ENCODE measurements at places on chromosomes 7 and 10. TPM values are rescaled to one million over a fixed set of nuclear protein-coding genes. Genes with fewer than 3 reads are reported as not detected.
A peak's percentile ranks its signal among the peaks of the same experiment; 100 is the strongest.

GRCh38 chr7:86499986-86500385, 143.7 kb upstream of the GRM3 start:
- DNase-seq = no peak

The MEIG1 gene
- not detected for total RNA-seq

DNA sequence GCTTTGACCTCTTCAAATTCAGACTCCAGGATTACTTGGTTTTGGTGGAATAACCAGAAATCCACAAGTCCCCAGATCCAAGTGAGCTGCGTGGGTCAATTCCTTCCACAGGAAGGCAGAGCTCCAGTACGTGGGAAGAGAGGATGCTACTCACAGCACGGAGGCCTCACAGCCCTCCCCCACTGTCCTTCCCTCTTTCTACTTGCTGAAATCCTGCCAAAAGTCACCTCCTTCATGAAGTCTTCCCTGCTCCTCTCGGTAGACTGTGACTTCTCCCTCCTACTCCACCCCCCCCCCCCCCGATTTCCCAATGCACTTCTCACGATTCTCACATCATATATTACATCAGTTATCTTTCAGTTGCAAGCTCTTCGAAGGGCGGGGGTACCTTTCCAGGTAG, 12.3 kb downstream of the CAMK2G start:
- no peak for DNase-seq

- peak; percentile 61 for DNase-seq
Observed at GRCh38 chr10:84256510-84257342, 11.9 kb downstream of the RGR start.

- DNase-seq = no peak
Observed at GRCh38 chr7:155722118-155722517, 77.7 kb downstream of the RBM33 start.

The HACD1 gene
- total RNA-seq = 1.2 TPM

The TFR2 gene
- total RNA-seq = not detected

DNA sequence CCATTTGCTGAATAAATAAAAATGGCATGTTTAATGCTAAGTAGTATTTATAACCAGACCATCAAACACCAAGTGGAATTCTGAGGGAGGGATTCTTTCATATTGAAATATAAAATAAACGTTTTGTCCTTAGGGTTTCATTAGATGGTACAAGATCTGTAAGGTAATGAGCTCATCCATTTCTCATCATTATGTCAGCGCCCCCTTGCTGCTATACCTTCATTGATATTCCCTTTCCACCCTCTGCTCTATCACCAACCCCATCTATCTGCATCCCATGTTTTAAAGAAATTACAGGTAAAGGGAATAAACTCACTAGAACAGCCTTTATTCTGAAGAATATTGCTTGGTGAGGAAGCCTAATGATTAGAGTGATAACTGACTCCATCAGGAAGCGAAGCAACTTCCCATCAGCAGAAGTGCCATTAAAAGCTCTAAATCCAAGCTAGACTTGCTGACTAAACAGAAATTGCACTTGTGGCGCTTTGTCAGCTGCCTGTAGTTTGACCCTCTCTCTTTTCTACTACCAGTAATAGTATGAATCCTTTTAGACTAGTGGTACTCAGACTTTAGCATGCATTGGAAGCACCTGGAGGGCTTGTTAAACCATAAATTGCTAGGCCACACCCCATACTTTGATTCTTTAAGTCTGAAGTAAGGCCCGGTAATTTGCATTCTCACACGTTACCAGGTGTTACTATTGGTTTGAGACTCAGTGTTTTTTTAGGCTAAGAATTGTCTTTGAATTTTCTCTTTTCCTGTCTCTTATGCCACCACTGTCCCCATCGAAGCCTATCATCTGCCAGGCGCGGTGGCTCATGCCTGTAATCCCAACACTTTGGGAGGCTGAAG, 27.5 kb downstream of the ADD3 start:
- no peak for DNase-seq

DNA sequence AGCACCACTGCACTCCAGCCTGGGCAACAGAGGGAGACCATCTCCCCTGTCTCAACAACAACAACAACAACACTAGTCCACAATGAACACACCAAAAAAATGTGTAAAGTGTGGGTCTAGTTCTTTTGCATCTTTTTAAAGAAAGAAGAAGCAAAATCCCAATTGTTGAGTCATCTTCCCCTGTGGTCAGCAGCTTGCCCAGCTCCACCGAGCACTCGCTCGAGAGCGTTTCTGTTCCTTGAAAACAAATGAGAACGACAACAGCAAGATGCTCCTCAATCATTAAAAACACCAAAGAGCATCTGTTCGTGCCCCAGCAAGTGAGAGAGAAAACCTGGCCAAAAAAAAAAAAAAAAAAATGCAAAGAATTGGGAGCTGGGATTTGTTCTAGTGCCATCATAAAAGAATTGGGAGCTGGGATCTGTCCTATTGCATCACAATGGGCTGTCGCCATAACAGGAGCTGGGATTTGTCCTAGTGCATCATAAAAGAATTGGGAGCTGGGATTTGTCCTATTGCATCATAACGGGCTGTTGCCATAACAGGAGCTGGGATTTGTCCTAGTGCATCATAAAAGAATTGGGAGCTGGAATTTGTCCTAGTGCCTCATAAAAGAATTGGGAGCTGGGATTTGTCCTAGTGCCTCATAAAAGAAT, 118.1 kb downstream of the PTPRN2 start:
- DNase-seq = no peak
